ENCODE measurements at places on chromosomes 6 and 20.

GRCh38 chr6:43831191-43831590, 61.2 kb downstream of the VEGFA start:
- no peak for DNase-seq

GRCh38 chr6:33665957-33666356, 44.8 kb downstream of the ITPR3 start:
- no peak for DNase-seq

DNA sequence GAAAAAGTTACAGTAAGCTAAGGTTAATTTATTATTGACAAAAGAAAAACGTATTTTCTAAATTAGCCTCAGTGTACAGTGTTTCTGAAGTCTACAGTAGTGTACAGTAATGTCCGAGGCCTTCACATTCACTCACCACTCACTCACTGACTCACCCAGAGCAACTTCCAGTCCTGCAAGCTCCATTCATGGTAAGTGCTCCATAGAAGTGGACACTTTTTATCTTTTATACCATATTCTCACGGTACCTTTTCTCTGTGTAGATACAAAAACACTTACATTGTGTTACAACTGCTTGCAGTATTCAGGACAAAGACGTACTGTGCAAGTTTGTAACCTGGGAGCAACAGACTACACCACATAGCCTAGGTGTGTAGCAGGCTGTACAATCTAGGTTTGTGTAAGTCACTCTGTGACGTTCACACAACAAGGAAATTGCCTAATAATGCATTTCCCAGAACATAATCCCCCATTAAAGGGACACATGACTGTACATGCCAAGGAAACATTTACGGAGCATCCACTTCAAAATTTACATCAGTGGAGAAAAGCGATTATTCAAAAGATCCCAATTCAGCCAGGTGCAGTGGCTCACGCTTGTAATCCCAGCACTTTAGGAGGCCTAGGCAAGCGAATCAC, 133.4 kb downstream of the BANF2 start:
- no peak for DNase-seq

GRCh38 chr20:50138120-50138478, 15.4 kb downstream of the PEDS1 start:
- DNase-seq = no peak

DNA sequence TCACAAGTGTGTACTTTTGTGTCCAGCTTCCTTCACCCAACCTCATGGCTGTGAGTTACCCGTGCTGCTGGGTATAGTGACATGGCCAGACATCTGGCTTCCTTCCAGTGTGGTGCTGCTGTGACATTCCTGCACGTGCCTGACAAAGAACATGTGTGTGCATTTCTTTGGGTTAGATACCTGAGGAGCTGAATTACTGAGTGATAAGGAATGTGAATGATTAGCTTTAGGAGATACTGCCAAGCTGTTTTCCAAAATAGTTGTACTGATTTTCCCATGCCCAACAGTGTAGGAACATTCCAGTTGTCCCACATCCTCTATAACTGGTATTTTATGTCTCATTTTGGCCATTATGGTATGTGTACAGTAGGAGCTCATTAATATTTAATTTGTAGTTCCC, 132.5 kb downstream of the PREX1 start:
- no peak for DNase-seq

DNA sequence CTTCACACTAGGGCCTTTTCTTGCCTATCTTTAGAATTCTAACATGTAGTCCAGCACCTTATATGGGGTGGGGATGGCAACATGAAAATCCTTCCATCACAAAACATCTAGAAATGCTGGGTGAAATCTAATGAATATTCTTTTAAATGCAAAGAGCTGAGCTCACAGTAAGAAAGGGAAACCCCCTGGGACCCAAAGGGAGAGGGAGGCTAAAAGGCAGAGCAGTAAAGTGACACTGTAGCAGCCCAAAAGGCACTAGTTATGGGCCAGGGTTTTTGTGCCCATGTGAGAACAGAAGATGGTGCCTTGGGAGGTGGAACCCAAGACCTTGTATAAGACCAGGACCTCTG, 66.7 kb downstream of the TRAM2 start:
- DNase-seq = no peak

GRCh38 chr6:30152910-30153610, 8.0 kb downstream of the TRIM10 start:
- DNase-seq = no peak

Measured in globus pallidus (tissue), 1 donor.